ENCODE measurements at places on chromosomes 2 and 18.

- DNase-seq, result no peak
Measured at GRCh38 chr2:86744152-86744551, 24.1 kb downstream of the RMND5A start.

DNA sequence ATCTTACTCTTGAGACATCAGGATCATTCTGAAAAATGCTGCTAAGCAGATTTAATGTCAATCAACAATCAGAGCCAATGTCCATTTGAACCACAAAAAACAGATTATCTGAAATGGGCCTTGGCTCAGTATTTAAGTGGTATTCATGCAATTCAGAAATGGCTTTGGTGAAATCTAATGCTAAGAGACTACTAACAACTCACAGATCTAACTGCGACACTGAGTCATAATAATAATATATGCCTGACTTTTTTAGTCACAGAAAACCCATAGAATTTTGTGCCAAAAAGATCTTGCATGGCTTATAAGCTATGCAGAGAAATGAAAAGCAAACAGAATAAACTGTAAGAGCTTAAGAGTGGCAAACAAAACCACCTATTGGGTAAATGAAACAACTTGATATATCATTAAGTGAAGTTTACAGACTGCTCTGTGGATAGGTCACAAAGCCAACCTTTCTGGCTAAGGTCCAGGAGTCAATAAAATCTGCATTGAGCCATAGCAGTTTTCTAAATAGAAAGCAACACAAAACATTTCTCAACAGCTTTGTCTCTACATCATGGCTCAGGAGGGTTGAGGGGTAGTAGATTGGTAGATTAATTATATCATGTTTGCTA, 234.3 kb downstream of the LRATD1 start:
- no peak for DNase-seq

DNA sequence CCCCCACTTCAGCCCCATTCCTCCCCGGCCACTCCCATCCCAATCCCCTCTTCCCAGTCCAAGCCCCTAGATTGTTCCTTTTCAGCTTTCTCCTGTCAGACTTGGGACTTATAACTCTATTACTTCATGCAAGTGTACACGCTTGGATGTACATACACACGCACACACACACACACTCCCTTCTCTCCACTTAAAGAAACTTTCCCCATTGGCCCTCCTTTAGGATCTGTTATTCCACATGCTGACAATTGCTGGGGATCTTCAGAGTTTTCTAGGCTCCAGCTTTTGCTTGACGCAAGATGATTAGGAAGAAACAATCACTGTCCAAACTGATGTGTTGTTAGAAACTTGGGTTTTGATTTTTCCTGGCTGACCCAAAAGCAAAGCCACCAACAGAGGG, 75.4 kb downstream of the CDK15 start:
- no peak for DNase-seq

GRCh38 chr2:222268311-222268990, 30.3 kb downstream of the PAX3 start:
- no peak for DNase-seq

DNA sequence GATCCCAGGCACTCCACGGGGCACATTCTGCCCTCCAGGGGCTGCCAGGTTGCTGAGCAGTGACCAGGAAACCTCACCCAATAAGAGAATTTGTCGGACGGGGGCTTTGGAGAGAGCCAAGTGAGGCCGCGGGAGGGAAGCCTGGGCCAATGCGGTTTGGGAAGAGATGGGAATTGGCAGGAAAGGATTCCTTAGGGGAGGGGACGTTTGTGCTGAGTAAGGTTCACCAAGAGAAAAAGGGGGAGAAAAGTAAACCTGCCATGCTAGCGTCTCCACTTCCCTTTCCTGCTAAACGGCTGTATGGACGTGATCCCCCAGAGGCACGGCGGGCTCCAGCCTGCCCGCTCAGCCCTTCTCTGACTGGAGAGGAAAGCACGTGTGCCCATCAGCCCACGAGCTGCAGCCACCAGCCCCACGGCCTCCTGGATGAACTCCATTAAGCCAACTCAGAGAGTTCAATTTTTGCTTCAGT, 194.4 kb upstream of the ID2 start:
- no peak for DNase-seq

GRCh38 chr18:34726286-34727004, 16.3 kb downstream of the DTNA start:
- no peak for DNase-seq

DNA sequence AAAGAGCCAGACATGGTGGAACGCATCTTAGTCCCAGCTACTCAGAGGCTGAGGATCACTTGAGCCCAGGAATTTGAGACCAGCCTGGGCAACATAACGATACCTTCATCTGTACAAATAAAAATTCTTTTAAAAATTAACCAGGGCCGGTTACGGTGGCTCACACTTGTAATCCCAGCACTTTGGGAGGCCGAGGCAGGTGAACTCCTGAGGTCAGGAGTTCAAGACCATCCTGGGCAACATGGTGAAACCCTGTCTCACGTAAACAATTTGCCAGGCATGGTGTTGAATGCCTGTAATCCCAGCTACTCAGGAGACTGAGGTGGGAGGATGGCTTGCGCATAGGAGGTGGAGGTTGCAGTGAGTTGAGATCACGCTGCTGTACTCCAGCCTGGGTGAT, 25.8 kb upstream of the KCNG3 start:
- no peak for DNase-seq

DNA sequence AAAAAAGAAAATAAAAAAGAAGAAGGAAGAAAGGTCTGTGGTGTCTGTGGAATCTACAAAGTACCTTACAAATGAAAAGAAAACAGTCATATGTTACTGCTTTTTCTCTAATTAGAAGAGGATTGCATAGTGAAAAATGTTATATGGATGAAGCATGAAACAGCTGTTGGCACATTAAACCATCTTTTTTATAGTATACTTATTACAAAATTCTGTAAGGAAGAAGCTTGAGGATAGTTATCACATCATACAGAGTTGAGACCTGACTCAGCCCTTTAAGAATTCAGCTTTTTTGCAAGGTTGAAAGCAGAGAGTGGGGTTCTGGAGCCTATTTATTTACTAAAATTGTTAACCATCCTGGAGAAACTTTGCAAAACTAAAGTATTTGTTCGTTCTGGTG, 222.7 kb downstream of the PHLPP1 start:
- no peak for DNase-seq

- DNase-seq, result no peak
Measured at GRCh38 chr2:71786291-71787107, 333.1 kb downstream of the DYSF start.

GRCh38 chr18:21109936-21110712, 1.5 kb downstream of the ROCK1 start:
- no peak for DNase-seq

- no peak for DNase-seq
Measured at GRCh38 chr2:240875228-240876034, 6.8 kb downstream of the AGXT start.

GRCh38 chr2:207828361-207829057, 58.8 kb upstream of the FZD5 start:
- DNase-seq, result no peak

DNA sequence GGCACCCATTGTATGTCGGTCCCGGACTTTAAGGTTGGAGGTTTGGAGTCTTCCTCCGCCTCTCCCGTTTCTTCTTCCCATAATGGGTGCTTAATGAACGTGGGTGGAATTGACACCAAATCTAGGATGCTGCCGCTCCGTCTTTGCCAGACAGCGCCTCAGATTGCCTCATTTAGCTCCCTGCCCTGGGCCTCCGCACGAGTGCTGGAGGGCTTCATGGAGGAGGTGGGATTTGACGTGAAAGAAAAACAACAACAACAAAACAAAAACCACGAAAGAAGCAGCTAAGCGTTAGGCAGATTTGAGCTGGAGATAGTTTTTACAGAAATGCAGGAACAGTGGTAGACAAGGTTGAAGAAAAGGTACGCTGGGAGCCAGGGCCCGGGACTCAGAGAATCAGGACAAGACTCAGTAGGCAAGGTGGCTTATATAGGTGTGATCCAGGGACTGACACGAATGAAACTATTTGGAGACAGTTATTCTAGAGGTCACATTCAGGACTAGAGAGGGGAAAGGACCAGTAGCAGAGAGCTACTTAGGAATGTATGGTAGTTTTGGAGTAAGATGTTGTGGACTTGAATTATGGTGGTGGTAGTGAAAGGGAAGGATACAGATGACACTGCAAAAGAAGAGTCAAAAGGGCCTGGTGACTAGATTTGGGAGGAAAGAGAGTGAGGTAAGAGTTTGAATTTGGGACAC, 605 bp downstream of the ZNF2 start:
- no peak for DNase-seq

DNA sequence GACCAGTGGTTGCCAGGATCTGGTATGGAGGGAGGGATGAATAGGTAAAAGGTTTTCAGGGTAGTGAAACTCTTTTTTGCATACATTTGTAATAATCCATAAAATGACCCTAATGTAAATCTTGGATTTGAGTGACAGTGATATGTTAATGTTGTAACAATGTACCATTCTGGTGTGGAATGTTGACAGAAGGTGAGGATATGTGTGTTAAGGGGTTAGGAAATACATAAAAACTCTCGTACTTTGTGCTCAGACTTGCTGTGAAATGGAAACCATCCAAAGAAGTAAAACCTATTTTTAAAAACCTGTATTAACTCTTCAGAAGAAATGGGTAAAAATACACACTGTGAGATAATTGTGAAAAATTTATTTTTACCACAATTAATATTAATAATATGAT, 66.2 kb downstream of the SYT4 start:
- no peak for DNase-seq

DNA sequence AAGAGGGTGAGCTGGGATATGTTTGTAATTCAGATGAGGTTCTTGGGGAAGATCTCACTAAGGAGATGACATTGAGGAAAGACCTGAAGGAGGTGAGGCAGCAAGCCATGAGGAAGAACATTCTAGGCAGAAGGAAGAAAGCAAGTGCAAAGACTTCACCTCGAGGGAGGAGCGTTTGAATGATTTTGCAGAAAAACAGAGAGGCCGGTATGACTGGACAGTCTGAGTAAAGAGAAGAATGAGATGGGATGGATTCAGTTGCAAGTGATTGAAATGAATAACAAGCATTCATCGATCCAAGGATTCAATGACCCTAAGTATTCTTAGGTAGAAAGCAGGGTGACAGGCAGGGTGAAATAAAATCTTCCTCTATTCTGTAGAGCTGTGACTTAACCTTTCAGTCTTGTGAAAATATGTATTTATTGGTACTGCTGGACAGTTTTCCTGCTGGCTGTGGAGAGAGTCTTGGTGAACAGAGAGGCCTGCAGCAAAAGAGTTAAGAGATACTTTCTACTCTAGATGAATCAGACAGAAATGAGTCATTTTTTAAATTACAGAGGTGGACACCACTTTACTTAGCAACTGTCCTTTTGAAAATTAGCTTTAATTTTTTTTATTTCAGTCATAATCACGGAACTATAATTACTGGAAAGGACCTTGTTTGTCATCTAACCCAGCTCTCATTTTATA, 278.4 kb downstream of the LRRTM1 start:
- no peak for DNase-seq

GRCh38 chr2:219428469-219428868, 6.2 kb upstream of the SPEG start:
- DNase-seq, result no peak

DNA sequence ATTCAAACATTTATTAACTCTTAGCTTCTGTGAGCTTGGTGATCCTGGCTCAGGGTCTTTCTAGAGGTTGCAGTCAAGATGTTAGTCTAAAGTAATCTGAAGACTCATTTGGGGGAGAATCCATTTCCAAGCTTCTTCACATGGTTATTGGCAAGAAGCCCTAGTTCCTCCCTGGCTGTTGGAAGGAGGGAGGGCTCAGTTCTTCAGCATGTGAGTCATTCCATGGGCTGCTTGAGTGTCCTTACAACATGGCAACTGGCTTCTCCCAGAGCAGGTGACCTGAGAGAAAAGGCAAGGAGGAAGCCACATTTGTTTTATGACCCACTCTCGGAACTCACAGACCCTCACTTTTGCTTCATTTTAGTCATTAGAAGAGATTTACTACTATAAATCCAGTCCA, 10.6 kb upstream of the C2orf74 start:
- DNase-seq, result no peak

GRCh38 chr2:21469564-21469963, 345.8 kb downstream of the TDRD15 start:
- DNase-seq, result no peak

- no peak for DNase-seq
Measured at GRCh38 chr2:20164734-20165478, 60.0 kb downstream of the SDC1 start.

GRCh38 chr2:238102865-238103264, 2.7 kb downstream of the ESPNL start:
- DNase-seq, result no peak

DNA sequence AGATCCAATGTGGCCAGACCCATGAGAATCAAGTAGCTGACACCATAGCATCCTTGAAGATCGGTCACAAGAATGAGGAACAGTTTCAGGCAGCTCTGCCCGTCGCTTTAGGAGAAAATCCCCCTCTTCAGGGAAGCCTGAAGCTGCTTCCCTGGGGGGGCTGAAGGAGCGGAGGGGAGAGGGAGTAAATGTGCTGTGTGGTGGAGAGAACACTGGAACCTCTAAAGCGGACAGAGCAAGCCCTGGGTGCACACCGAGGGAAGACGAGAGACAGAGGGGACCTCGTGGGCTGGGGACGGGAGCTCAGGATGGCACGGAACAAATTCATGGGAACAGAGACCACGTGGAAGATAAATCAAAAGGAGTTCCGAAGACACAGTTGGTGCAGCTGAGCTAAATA, 154.3 kb downstream of the NDUFA10 start:
- no peak for DNase-seq

GRCh38 chr2:199440118-199440517, 17.6 kb downstream of the SATB2 start:
- no peak for DNase-seq

GRCh38 chr2:161975062-161975812, 98.8 kb downstream of the DPP4 start:
- DNase-seq, result no peak

DNA sequence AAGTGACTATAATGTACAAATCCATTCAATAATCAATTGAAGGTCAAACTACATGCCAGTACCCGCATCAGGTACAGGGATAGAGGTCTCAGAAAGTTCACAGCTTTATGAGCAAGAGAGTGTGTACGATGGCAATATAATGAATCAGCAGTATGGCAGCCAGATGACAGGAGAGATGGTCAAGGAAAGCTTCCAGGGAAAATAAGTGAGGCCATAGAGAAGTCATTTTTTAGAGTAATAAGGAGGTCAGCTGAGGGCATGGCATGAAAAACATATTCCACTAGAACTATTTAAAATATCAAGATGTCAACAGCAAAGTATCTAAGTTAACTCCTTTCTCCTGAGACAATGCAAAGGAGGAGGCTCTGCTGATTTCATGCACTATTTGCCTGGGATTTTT, 108.0 kb downstream of the SLC8A1 start:
- no peak for DNase-seq

- DNase-seq, result no peak
Measured at GRCh38 chr2:28606986-28607441, 111.2 kb downstream of the PLB1 start.

GRCh38 chr2:196951973-196952372, 25.5 kb upstream of the PGAP1 start:
- DNase-seq, result no peak

GRCh38 chr18:26089293-26090129, 902 bp downstream of the SS18 start:
- DNase-seq, result no peak
